NAMALWA (cell line): ENCODE measurements at places on chromosomes 1 and 21.

DNA sequence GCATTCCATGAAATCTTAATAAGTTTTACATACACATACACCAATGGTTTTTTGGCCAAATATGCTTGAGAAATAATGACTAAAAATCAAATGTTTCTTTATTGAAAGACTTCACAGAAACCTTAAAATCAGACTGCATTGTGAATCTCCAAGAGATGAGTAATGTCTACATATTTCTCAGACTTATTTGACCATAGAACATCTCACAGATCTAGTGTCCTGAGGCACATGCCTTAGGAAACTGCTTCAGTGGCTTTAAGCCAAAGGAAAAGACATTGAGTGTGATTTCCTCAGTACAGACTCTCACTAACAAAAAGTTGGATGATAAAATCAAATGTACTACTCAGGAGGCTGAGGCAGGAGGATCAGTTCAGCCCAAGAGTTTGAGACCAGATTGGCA lies 6.2 kb upstream of the C1orf105 start:
- DNase-seq: no peak

- DNase-seq: no peak
Observed at GRCh38 chr1:84847253-84848250, 45.5 kb downstream of the LPAR3 start.

GRCh38 chr1:196464480-196464941 lies 143.7 kb downstream of the KCNT2 start:
- DNase-seq: no peak

GRCh38 chr1:212153635-212154034 lies 118.1 kb downstream of the DTL start:
- no peak for DNase-seq

GRCh38 chr1:45410850-45411509 lies 70.7 kb upstream of the MUTYH start:
- no peak for DNase-seq

DNA sequence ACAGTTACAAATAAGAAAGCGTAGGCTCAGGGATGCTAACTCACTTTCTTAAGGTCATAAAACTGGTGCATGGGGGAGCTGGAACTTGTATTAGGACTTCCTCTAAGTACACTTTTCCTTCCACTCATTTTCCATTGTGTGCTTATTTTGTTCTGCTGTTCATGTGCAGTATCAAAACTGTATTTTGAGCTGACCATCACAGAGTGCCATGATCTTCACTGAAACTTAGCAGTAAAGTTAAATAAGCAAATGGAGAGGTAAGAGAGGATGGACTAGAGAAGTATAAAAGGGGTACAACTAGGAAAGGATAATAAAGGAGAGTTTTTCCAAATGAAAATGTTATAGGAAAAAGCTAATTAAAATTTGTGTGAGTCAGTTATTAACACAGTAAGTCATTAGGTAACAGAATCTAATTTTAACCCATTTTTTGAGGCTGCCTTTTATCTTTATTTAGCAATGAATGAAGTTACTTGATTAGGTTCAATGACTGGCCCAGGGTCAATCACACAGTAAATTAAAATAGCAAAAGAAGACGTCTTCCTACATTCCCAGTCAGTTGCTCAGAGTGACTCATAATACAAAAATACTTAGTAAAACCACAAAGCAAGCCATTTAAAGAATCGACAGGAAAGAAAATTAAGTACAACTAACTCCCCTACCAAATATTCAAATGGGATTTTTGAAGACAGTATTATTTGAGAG lies 165.8 kb upstream of the C1orf105 start:
- no peak for DNase-seq

DNA sequence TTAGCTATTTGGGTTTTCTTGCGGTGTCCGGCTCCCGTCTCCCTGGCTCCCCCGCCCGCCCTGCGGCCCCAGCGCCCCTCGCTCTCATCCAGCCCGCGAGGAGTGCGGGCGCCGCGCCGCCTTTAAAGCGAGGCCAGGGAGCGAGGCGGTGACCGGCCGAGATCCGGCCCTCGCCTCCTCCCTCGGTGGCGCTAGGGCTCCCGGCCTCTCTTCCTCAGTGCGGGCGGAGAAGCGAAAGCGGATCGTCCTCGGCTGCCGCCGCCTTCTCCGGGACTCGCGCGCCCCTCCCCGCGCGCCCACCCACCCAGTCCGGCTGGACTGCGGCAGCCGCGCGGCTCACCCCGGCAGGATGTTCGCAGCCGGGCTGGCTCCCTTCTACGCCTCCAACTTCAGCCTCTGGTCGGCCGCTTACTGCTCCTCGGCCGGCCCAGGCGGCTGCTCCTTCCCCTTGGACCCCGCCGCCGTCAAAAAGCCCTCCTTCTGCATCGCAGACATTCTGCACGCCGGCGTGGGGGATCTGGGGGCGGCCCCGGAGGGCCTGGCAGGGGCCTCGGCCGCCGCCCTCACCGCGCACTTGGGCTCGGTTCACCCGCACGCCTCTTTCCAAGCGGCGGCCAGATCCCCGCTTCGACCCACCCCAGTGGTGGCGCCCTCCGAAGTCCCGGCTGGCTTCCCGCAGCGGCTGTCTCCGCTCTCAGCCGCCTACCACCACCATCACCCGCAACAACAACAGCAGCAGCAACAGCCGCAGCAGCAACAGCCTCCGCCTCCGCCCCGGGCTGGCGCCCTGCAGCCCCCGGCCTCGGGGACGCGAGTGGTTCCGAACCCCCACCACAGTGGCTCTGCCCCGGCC lies 492 bp downstream of the HLX start:
- no peak for DNase-seq

DNA sequence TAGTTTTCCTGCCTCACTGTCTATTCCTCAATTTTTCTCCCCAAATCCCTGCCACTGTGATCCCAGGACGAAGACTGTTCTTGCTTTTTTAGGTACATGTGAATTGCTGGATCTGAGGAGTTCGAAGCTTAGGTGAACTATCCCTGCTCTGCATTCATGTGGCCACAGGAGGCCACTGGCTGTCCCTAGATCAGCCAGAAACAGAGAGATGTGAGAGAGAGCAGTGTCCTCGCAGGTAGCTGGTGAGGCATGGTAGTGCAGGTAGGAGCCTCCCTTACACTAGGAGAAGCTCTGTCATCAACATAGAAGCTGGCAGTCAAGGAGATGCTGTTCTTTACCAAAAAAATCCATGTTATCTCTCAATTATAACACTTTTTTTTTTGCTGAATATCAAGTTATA lies 71.5 kb downstream of the USP24 start:
- peak; percentile 32 for DNase-seq

GRCh38 chr21:40143822-40144525 lies 276.7 kb downstream of the PCP4 start:
- peak; percentile 64 for DNase-seq

GRCh38 chr1:65894738-65895605 lies 102.3 kb downstream of the PDE4B start:
- DNase-seq: no peak

- no peak for DNase-seq
Observed at GRCh38 chr1:29416267-29417146, 180.2 kb downstream of the PTPRU start.

- no peak for DNase-seq
Observed at GRCh38 chr1:117564227-117565075, 41.4 kb upstream of the TENT5C start.

DNA sequence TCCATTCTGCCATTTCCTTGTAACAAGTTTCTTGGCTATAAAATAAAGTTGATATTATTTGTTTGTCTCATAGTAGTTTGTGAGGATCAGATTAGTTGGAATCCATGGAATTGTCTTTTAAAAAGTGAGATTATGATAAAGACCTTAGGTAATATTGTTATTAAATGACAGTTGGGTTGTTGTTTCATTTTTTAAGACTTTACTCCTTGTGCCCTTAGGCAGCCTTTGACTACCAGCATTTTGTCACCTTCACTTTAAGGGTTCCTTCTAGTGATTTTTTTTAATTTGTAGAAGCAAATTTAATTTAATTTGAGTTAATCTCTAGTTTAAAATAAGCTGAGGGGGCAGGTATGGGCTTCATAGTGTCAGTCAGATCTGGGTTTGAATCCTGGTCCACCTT lies 84.6 kb upstream of the ZNF326 start:
- DNase-seq: no peak

DNA sequence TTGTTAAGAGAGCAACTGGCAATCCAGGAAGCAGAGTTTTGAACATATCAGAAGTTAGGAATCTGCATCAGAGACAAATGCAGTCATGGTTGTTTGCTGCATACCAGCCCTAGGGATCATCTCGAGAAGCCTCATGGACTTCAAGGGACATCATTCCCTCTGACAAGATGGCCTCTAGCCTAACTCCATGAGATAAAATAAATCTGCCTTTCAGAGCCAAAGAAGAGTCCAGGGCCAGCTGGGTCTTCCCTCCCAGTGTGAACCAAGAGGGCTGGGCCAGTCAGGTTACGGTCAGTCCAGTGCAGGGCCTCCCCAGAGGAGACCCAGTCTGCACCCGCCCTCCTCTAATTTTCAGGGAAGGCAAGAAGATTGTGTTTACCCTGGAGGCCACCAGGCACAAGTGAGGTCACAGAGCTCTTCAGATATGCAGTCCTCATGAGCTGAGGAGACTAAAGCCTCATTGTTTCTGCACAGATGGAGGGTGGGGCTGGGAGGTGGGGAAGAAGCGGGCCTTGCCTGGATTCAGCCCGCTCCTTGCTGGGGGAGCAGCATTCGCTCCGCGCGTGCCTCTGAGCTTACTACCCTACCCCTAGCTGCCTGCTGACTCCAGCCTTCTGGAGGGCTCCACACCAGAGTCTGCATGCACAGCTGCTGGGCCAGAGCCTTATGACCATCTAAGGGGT lies 52.8 kb downstream of the CAPN2 start:
- no peak for DNase-seq

- no peak for DNase-seq
Observed at GRCh38 chr1:150121236-150121862, 28.4 kb upstream of the PLEKHO1 start.

DNA sequence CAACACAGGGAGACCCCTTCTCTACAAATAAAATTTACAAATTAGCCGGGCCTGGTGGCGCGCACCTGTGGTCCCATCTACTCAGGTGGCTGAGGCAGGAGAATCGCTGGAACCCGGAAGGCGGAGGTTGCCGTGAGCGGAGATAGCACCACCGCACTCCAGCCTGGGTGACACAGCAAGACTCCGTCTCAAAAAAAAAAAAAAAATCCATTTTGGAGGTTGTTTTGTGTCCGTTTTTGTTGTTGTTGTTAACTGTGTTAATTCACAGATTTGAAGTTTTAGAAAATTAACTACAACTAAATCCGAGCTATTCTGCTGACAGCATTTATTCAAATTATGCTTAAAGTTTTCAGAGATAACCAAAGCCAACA lies 618 bp downstream of the CLCC1 start:
- DNase-seq: no peak

DNA sequence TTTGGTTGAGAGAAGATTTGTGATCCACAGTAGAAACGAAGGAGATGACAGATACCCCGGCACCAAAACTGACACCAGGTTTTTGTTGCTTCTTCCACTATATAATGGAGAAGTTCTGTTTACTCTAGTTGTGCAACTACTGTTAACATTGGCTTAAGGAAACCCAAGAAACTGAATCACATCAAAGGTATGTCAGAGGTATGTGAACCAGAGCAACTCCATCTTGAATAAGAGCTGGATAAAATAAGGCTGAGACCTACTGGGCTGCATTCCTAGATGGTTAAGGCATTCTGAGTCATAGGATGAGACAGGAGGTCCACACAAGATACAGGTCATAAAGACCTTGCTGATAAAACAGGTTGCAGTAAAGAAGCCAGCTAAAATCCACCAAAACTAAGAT lies 173.7 kb upstream of the CAMK1G start:
- DNase-seq: no peak

DNA sequence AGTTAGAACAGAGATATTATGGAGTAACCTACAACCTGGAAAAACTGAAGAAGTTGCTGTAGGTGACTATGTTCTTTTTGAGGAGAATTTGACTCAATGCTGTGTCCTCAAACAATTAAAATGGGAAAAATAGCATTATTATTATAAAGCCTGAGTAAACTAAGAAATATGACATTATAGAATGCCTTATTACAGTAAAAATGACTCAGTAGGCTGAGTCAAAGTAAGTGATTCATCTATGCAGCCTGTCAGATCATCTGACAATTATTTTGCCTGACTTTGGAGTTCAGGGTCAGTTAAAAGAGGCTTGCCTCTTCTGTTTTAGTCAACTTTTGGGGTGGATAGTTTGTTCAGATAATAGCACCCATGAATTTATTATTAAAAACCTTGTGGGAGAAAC lies 150.8 kb upstream of the PTGFR start:
- no peak for DNase-seq

DNA sequence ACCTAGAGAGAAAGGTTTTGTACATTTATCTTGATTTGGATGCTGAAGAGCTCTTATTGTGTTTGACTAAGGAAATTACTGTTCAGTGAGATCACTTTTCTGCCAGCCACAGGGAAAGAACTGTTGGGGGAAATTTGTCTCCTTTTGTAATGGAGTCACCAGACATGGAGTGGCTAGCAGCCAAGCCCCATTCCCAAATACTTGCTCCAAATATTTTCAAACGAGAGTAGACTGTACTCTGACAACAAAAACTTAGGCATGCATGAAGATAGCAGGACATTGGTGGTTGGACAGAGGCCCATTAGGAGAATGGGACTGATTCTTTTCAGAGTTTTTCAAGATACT lies 21.1 kb downstream of the IPO9 start:
- DNase-seq: no peak

DNA sequence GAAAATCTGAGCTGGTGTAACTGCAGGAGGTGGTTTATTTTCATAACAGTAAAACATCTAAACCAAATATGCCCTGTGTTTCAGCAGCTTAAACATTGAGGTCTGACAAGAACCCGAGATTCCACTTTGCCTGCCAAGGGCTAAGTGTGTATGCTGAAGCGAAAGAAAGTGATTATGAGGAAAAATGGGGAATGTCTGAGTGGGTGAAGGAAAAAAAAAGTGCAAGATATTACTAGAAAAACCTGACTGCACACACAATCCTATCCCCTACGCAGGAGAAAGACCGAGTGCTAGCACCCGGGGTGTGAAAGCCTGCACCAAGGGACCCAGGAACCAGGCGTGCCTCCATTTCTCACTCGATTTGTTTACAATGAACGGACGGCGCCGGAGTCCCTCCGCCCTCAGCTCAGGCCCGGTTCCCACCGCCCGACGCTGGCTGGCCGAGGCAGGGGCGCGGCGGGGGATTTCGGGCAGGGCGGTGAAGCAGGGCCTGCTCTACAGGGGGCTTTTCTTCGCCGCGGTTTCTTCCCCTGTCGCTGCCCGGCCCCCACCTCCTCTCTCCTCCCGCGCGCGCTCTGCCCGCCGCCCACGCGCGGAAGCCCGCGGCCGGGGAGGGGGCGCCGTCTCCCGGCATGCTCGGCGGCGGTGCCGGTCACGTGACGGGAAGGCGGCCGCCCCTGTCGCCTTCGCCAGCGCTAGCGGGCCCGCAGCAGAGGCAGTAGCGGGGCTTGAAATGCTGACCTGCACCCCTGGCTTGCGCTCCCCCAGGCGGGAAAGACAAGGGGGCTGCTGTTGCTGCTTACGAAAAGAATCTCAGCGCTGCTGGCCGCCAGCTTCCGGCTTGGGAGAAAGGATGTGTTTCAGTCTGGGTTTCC lies 35.9 kb downstream of the ITPKB start:
- DNase-seq: peak; percentile 73

DNA sequence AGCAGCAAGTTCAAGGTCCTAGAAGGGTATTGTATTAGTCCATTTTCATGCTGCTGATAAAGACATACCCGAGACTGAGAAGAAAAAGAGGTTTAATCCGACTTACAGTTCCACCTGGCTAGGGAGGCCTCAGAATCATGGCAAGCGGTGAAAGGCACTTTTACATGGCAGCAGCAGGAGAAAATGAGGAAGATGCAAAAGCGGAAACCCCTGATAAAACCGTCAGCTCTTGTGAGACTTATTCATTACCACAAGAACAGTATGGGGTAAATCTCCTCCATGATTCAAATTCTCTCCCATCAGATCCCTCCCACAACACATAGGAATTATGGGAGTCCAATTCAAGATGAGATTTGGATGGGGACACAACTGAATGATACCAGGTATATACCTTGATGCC lies 409.5 kb downstream of the NTNG1 start:
- no peak for DNase-seq
